ENCODE measurements at places on chromosomes 1 and 21.

DNA sequence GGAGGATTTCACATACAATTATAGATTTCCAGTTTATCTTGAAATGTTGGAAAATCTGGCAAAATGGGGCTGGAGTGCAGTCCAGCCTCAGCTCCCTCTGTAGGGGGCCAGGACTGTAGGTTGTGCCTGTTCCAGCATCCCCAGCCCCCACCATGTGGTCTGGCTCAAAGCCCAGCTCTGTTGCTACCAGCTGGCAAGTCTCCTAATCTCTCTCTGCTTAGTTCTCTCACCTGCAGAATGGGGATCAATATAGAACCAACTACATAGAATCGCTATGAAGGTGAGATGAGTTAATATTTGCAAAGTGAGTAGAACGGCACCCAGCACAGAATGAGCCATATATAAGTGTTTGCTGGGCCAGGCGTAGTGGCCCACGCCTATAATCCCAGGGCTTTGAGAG lies 50.0 kb upstream of the TARDBP start:
- peak; percentile 34 for DNase-seq

DNA sequence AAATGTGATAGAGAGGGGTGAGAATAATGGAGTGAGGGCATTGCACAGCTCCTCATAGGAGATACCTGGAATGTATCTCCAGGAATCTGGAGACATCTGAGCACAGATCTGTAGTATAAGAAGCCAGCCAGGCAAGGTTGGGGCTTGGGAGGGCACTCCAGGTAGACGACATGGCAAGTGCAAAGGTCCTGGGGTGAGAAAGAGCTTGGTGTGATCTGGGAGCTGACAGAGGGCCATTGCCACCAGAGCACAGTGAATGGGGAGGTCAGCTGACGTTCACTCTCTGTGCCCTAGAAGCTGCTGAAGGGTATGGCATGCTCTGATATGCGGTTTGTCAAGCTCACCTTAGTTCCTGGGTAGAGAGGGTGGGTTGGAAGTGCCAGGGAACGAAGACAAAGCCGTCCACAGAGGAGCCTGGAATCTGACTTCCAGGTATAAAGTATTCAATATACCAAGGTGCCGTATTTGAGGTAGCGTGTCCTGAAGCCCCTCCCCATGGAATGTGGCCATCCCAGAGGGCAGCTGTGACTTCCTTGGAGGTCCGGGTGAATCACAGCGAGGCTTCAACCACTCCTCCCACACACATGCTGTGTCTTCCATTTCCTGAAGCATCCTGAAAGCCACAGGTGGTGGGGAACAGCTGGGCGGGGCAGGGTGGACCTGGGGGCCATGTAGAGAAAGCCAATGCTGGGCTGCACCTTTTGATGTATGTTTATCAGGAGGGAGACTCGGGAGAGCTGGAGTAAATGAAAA lies 182.7 kb upstream of the KLHDC7A start:
- no peak for DNase-seq

- no peak for DNase-seq
Observed at GRCh38 chr1:204836856-204837255, 33.8 kb upstream of the NFASC start.

DNA sequence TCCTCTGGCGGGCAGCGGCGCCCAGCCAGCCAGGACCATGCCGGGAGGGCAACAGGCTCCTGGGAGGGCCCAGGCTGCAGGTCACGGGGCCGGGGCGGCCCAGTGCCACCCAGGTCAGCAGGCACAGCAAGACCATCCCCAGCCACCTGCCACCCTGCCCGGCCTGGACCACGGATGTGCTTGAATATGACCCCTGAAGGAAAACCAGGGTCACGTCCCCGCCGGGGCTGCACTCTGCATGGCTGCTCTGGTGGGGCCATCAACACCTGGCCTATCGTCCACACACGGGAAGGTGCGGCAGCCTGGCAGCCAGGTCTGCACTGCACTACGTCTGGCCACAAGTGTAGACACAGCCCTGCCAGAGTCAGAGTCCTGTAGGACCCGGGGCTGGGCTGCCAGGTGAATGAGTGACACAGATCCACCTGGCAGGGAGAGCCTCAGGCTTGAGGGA lies 6.9 kb downstream of the WNT9A start:
- no peak for DNase-seq

DNA sequence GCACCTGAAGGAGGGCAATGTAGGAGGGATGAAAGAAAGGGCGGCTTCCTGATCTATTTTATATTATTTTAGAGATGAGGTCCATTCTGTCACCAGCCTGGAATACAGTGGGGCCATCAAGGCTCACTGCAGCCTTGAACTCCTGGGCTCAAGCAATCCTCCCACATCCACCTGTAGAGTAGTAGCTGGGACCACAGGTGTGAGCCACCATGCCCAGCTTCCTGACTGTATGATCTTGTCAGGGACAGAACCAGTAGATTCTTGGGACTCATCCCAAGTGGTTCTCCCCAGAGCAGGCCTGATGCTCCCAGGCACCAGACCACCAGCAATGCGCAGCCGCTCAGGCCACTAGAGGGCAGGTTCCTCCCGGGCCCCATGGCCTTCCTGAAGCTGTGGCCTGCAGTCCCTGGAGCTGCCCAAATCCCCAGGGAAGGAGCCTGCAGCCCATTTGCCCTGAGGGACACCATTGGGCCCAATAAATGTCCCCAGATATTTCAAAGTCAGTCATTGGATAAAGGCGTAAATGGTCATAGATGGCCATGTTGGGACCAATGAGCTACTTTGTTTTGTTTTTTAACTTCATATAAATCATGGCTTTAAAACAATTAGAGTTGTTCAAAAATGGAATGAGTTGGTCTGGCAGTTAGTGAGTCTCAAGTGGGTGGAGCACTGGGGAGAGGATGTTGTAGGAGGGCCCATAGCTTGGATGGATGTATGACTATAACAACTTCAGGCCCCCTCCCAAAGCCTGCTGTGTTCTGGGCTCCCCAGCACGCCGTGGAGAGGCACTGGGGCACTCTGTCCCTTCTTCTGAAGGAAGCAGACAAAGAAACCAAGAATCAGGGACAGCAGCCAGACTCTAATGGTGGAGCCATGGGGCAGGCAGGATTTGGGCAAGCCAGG lies 44.7 kb upstream of the GOLT1A start:
- DNase-seq = peak; percentile 69

DNA sequence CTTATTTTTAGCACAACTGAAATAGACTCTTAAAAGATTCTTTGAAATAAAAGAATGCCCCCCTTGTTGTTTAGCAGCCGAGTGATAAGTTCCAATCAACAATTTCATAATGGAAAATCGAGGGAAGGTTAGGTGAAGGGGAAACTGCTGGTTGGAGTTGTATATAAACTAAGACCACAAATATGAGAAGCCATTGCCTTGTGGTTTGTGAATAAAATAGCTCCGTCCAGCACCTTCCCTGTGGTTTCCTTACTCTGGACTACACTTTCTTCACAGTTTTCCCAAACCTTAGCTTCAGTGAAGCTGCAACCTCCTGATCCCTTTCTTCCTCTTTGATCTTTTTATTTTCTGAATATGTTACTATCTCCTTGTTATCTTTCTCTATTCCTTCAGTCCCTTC lies 6.7 kb upstream of the RAB3GAP2 start:
- DNase-seq = no peak

DNA sequence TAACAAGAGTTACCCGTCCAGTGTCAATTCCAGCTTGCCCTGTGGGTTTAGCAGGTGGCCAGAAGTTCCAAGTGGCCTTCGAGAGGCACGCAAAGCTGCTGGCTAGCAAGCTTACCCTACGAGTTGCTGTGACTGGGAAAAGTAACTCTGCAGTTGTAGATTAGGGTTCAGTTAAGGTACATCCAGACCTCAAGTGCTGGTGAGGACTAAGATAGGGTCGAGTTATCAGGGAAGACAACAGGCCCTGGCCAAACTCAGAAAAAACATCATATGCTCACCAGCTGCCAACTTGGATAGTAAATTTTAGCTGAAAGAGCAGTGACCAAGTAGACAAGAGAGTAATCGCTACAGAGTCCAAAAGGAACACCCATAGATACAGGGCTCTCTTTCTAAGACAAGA lies 27.7 kb upstream of the LRRC7 start:
- peak; percentile 98 for DNase-seq

GRCh38 chr1:115670476-115671175 lies 28.9 kb downstream of the VANGL1 start:
- peak; percentile 25 for DNase-seq

GRCh38 chr1:1173061-1173792 lies 453 bp upstream of the TTLL10 start:
- no peak for DNase-seq

- no peak for DNase-seq
Observed at GRCh38 chr21:23108533-23108932, 2110.3 kb downstream of the NCAM2 start.

- no peak for DNase-seq
Observed at GRCh38 chr21:41653954-41654491, 112.8 kb downstream of the RIPK4 start.

DNA sequence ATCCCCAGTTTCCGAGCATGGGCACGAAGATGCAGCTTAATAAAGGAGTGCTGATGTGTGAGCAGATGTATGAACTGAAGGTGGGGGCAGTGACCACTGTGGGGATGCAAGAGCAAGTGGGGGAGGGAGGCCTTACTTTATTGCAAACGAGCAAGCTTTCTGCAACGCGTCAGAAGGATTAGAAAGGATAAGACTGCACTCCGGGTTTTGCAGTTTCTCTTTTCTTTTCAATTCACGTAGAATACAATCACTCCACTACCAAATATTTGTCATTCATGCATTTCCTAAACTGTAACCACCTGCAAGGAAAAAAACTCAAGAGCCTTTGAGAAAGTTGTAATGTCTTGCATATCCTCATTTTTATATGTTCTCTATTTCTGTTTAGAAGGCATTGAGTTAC lies 4.3 kb upstream of the OR2C3 start:
- DNase-seq = peak; percentile 55
